ENCODE measurements at places on chromosomes 4 and X. TPM values are rescaled to one million over a fixed set of nuclear protein-coding genes. Genes with fewer than 3 reads are reported as not detected.

DNA sequence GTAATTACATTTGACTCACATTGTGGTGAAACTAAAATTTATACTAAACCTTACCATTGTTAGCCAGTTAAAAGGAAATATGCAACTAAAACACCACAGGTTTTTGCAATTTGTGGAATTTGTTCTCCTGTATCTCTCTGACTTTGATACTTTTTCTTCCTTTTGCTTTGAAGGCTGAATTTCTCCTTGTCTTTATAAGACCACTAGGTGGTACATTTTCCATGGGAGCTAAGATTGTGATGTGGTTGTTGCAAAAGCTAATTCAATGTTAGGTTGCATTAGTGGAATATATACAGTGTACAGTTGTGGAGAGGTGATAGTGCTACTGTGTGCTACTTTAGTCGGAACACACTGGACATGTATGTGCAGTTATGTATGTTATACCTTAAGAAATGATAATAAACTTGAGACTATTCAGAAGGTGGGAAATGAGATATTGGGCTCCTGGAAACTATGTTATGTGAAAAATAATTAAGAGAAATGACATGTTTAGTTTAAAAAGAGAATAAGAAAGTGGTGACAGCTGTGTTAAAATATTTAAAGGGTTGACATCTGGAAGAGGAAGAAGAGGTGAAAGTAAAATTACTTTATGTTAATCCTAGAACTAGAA, 70.3 kb downstream of the ARL9 start:
- no peaks in the 10 kb centered on the region for H3K27me3 ChIP-seq
- no peak for DNase-seq
- H3K27ac ChIP-seq, result no peak overlapping the region
- H3K4me3 ChIP-seq, result no peak overlapping the region
- no peaks in the 10 kb centered on the region for H3K36me3 ChIP-seq
- H3K4me1 ChIP-seq, result no peaks in the 10 kb centered on the region

- no peaks in the 10 kb centered on the region for H3K27me3 ChIP-seq
- H3K36me3 ChIP-seq, result no peaks in the 10 kb centered on the region
- no peak overlapping the region for H3K4me3 ChIP-seq
- H3K27ac ChIP-seq, result no peak overlapping the region
These were observed 121.7 kb downstream of the RASGEF1B start for GRCh38 chr4:81350040-81350439.

- no peaks in the 10 kb centered on the region for H3K27me3 ChIP-seq
- DNase-seq, result no peak
- H3K4me1 ChIP-seq, result no peaks in the 10 kb centered on the region
- no peak overlapping the region for H3K4me3 ChIP-seq
These were observed 52.0 kb upstream of the UGT2B7 start for GRCh38 chr4:69044247-69044646.

DNA sequence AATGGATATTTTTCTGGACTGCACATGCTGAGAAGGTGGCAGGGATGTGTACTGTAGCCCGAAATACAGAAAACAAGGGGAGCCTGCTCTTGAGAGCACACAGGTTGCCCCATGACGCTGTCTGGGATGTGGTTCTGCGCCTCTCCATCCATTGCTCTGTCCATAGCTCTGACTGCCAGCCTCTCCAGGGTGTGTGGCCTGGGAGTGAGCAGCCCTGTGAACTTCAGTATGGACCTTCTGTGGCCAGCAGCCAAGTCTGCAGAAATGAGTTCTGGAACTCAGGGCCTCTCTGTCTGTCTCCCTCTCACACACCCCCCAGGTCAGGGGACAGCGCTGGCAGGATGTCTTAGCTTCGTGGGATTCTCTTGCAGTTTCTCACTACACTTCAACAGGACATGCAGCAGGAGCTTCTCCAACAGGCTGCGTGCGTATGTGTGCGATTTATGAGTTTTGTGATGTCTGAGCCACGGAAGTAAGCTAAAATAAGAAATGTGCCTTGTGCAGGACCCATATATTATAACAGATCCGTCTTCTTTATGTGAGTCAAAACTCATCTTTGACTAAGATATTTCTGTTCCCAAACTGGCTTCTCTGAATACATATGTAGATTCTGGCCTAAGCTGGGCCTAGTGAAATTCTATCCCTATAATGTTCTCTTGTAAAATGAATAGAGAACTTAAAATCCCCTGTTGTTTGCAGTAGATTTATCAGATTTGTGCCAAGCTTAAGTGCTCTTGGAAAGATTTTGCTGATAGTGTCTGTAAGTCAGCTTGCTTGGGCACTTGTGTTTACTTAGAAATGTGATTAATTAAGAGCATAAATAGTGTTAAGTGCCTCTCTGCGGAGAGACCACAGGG, 40.0 kb downstream of the PROM1 start:
- H3K4me1 ChIP-seq, result no peaks in the 10 kb centered on the region
- no peaks in the 10 kb centered on the region for H3K27me3 ChIP-seq
- H3K36me3 ChIP-seq, result no peaks in the 10 kb centered on the region
- no peak overlapping the region for H3K4me3 ChIP-seq
- H3K27ac ChIP-seq, result no peak overlapping the region
- DNase-seq, result no peak

The CPE gene
- 129 TPM for total RNA-seq

The TRIM61 gene
- 0.44 TPM for total RNA-seq

The SPP1 gene
- 25.0 TPM for total RNA-seq

The CABS1 gene
- total RNA-seq, result not detected

The ADH7 gene
- total RNA-seq, result not detected
